WERI-Rb-1 (cell line): ENCODE measurements at places on chromosomes 2 and 18.
A peak's percentile ranks its signal among the peaks of the same experiment; 100 is the strongest.

- DNase-seq = peak; percentile 7
These were observed 97.8 kb downstream of the TMEM18 start for GRCh38 chr2:579351-579886.

DNA sequence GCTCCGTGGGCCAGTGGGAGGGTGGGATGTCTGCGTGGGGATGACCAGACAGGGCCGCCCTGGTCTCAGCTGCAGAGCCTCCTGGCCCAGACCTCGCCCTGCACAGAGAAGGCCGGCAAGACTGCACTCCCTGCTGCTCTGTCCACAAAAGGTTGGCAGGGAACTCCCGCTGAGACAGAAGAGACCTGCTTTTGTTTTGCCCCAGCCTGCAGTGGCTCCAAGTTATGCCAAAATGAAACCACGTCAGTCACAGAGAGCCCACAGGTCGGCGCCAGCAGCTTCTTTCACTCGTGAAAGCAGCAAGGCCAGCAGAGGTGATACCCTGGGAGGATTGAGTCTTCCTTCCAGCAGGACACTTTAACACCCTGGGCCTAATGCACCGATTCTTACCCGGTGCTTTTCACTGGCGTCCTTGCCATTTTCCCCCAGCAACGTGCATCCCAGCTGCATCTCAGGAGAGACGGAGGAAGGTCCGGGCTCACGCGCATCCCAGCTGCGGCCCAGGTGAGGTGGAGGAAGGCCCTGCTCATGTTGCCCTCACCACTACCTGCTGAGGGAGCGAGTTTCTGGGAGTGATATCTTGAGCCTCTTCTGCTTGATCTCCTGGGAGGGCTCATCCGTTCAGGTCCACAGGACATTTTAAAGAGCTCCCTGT is 22.1 kb upstream of the CTDP1 start:
- peak; percentile 43 for DNase-seq

DNA sequence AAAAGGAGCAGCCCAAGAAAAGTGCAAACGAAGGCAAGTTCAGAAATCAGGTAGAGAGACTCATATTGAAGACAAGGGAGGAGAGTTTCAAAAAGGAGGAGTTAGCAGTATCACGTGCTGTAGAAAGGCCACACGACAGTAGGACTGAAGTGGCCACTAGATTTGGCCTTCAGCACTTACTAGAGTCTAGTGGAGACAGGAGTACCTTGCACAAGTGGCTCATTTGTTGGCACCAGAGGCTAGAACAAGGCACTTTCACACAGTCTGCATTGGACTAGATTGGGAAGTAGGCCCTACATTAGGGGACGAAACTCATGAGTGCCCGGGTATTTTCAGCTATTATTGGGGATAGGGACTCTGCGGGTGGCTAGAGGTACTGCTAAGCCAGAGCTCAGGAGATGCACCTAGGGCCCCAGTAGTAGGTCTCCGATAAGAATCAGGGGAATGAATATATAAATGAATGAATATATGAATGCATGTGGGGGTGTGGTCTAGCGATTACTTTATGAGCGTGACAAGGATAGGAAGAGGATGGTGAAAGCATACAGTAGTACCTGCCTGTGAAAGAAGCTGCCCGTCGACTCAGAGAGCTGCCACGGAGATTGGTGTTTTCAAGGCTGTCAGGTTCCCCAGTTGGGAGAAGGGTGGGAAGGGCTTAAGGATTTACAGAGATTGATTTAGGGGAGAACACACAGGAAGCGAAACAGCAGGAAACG is 1.4 kb upstream of the NCOA1 start:
- DNase-seq = peak; percentile 66

DNA sequence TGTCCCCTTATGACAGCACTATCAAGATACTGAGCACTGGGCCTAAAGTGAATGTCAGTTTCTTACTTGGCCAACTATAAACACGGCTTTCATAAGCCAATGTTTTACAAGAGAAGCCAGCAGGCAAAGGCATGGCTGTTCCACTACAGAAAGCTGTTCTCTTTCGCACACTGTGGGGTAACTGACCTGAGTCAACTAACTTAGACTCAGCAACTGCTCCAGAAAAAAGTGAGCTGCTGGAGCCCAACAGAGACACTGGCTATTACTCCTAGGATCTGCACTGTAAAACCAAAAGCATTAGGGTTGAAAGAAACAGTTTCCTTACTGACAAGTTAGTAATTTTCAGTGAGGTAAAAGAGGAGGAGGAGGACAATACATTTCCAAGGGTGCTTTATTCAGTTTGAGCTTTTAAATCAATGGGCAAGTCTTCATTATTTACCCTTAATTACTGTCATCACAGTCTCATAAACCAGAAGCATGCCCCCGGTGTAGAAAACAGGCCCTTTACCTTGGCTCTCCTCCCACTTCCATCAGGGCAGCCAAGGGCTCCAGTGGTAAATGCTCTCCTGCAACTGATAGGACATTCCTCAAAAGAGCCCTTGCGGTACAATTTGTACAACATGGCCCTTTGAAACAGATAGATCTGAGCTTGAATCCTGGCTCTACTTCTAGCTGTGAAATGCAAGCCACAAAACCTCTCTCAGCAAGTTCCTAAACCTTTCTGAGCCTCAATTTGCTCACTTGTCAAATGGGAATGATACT is 275.7 kb downstream of the PDE11A start:
- no peak for DNase-seq

GRCh38 chr2:215929602-215930335 is 83.6 kb downstream of the MREG start:
- DNase-seq = no peak

DNA sequence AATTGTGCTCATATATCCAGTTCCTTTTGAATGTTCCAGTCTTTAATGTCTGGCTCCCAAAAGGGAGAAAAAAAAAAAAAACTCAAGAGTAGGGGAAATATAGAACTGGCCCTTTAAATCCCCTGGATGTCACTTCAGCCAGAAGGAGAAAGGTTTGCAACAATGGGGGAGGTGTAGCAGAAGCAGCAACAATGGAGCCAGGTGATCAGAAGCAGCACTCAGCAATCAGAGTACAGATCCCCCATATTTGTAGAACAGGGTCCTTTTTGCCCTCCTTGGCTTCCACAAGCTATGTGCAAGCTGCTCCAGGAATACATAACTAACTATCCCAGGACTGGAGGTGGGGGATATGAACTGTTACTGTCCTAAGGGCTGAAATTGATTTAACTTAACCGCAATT is 25.8 kb upstream of the ZNF397 start:
- DNase-seq = no peak

DNA sequence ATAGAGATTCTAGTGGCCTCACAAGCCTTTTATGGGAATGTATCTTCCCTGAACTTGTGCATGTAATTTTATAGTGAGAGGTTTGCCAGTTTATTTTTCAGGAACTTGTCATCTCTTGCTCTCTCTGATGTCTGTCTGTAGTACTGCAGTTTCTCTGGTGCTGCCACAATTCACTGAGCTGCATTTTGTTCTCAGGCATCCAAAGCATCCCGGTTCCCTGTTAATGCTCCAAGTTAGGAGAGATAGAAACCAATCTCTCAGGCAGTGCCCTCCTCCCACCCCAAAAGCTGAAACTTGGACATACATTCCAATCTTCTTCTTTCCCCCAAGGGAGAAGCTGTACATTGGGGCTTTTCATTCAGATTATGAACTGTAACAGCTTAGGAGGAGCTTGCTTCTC is 30.1 kb upstream of the GRB14 start:
- DNase-seq = no peak

DNA sequence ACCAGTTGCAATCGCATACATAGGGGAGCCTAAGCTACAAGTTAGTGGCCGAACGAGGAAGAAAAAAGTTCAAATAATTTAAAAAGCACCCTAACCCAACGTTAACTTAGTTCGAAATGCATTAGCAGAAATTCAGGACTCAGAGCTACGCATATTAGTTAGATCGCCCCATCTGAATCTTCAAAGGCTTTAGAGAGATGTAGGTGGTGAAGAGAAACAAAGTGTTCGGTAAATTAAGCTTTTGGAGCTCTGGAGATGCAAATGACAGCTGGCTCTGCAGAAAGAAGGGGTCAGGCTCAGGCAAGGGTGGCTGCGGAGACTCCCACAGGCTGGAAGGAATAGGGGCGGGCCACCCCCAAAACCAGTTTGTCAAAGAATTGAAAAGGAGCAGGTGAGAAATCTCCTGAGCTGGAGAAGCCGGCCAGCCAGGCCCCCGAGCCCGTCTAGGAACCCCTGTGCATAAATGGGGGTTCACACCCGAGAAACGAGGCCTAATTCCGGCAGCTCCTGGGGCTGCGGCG is 621 bp downstream of the TXNL1 start:
- DNase-seq = peak; percentile 37

DNA sequence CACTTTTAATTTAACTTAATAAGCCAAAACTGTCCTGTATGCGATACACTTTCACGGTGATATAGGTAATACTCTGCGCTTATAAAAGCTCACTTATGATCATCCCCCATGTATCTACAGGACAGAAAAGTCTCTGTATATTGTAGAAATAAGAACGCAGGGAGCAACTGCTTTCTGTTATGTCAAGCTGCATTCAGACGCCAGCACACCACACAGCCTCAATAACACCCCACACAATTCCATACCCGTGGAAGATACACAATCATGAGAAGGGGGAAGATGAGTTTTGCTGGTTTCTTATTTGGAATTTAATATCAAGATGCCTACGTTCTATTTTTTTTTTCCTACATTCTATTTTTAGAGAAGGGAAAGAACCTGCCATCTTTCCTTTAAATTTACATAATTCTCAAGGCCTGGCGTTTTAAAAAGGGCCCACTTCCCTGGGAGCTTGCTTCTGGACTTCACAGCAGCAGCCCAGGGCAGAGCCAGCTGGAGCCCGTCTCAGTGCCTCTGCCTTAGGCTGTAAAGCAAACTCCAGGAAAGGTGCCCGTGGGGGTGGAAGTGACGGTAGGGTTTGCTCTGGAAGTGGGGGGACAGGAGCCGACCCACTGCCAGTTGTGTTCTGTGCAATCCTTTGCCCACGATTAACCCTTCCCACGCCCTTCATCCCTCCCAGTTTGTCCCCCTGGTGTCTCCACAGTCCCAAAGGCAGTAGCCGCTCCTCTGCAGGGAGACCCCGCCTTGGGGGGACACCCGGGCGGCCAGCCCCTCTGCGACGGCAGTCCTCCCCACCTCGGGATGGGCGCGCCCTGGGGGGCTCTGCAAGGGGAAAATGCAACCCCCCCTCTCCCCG is 5.3 kb downstream of the PTGR3 start:
- no peak for DNase-seq

DNA sequence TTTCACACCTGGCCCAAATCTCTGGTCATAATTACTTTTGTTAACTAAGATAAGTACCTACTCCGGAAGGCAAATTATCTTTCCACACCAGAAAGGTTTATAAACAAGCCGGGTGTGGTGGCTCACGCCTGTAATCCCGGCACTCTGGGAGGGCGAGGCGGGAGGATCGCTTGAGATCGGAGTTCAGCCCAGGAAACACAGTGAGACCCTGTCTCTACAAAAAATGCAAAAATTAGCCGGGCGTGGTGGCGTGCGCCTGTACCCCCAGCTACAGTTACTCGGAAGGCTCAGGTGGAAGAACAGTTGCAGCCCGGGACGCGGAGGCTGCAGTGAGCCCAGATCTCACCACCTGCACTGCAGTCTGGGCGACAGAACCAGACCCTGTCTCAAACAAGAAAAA is 2.1 kb downstream of the PUM2 start:
- no peak for DNase-seq

- no peak for DNase-seq
These were observed 147.0 kb upstream of the OSR1 start for GRCh38 chr2:19505199-19506136.

DNA sequence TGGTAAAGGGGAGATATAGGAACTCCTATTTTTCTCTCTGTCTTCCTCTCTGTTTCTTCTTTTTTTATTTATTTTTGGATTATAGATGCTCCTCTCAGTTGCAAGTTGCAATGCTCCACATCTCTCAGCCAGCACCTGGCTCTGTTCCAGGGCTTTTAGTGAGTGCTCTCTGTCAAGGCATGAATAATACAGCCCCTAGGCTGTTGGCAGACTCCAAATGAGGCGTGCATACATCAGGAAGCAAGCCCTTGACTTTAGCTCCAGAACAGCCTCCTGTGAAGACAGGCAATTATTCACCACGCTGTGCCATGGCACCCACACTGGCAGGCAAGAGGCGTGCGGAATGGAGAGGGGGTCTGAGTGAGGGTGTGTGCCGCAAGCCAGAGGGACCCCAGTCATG is 228.1 kb upstream of the PXDN start:
- no peak for DNase-seq

DNA sequence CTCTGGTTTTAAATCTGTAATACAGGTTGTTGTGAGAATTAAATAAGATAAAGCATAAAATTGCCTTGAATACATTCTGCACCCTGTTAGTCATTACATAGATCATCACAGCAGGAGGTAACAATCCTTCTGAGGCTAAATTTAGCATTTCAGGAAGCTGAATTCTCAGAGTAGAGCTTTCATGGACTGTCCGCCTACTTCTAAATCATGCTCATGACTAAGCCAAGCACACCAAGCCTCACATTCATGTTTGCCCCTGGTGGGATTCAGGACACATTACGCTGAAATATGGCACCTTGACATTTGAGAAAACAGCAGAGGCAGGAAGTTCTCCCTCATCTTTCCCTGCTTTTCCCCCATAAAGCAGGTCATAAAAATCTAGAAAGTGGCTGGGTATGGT is 16.6 kb upstream of the PIK3C3 start:
- DNase-seq = no peak

DNA sequence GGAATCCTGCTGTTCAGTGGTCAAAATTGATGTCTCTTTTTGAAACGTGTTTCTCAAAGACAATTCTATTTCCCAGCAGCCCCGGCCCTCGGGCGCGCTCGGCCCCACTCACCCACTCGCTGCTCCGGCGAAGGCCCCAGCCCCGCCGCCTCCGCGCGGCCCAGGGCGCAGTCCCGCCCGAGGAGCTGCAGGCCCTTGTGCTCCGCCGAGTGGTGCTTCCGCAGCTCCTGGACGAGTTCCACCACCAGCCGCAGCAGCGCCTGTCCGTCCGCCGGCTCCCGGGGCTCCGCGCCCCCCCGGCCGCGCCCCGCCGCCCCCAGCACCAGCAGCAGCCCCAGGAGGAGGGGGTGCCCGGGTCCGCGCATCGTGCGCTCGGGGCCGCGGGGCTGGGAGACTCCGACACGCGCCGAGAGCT is 413 bp downstream of the ALKAL2 start:
- DNase-seq = peak; percentile 44

GRCh38 chr18:51072586-51073313 is 42.7 kb downstream of the SMAD4 start:
- DNase-seq = no peak

DNA sequence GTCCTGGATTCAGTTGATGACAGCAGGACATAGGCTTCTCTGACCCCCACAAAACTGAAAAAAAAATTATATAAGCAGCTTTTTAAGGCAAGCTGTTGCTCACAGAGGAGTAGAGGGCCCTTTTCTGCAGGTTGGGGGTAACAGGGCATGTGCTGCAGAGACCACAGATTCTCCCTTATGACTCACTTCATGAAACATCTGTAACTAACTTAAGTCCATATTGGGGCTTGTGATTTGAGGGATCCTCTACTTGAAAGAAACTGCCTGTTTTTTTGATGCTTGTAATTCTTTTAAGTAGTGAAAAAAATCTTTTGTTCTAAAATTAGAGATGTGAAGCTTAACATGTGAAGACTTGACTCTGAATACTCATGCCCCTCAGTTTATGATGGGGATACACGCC is 33.4 kb downstream of the XRCC5 start:
- DNase-seq = no peak
